Activated T-helper 17 cell treated with anti-CD3 and anti-CD28 coated beads, Interleukin-2, amount 50 U/mL, for 72 hours (primary cell): ENCODE measurements at places on chromosomes 2 and 18.

DNA sequence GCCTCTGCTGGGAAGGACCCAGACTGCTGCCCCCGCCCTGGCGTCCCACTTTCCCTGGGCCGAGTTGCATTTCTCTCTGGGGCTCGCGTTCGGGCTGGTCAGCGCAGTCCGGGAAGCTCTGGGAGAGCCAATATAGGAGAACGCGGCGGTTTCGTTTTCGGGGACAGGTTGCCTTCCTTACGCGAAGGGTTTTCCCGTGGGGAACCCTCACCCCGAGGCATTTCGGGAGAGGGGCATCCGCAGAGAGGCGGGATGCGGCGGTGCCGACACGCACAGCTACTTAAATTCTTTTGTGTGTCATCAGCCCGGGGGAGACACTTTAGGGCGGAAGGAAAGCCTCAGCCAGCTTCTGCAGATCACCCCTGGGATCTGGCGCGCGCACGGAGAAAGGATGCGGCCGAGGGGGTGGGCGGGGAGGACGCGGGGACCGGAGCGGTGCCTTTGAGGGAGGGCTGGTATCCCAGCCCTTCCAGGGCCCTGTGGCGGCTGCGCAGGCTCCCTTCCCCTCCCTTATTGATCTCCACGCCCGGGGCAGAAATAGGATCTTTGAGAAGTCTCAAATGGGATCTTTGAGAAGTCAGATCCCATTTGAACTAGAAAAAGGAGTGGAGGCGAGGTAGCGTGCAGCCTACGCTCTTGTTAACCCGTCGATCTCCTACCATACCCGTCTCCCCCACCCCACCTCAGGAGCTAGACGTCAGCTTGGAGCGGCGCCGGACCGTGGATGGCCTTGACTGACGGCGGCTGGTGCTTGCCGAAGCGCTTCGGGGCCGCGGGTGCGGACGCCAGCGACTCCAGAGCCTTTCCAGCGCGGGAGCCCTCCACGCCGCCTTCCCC, 1.2 kb downstream of the GATA6 start:
- no peak for ATAC-seq

DNA sequence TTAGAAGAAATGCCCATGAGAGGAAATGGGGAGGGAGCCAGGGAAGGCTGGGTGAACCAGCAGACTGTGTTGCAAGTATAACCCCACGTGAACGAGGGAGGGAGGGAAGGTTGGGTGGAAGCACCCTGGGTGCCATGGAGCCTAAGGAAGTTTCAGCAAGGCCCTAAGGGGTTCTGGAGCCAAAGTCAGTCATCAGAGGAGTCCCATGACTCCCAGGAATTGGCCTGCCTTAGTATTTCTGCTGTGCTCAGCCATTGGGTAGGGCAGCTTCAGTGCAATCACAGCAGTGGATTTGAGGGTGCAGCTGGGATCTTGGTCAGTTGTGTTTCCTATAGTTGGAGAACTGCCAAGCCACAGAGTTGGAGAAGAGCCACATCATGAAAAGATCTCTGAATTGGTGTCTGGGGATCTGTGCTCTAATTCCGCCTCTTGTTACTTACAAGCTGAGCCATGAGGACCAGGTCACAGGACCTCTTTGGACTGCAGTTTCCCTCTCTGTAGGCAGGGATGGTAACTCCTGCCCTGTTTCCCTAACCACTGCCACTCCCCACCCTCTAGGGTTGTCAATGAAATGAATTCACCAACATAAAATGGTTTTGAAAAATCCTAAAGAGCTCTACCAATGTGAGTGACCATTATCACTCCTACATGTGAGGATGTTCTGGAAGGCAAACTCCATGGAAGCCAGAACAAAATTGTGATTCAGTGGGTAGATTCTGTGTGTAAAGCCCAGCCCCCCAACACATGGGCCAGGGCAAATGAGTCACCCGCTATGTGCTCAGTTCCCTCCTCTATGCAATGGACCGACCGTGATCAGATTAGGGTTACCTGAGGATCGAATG, 108.9 kb downstream of the CLIP4 start:
- ATAC-seq: no peak

DNA sequence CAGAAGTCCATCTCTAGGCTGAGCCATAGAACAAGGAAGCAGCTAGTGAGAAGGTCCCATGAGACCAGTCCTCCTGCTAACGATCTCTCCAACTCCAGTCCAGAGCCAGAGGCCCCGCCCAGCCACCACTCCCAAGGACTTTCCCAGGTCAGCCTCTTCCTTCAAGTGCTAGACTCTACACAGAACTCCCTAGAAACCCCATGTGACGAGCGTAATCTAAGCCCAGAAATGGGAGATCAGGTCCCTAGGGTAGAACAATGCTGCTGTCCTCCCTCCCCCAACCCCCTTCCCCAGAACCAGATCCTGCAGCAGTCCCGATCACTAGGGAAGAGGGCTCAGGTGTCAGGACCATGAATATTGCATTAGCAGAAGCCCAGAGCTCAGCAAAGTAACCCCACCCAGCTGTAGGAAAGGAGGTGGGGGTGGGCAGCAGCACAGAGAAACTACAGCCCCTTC, 6.9 kb downstream of the DCTN1 start:
- no peak for ATAC-seq

DNA sequence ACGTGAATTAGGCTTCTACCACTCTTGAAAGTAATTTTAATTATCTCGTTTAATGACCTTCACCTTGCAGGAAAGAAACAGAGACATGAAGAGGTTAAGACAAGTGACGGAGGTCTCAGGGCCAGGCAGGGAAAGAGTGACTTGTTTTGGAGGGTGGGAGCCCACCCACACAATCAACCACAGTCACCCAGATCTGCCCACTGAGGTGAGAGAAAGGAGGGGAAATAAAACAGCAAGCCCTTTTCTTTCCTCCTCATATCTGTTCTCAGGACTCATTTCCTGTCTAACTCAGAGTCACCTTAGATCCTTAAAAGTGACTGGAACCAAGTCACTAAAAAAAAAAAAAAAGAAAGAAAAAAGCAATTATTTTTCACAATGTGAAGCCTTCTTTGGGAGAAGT, 26.8 kb downstream of the ATP8B1 start:
- ATAC-seq: peak; percentile 40

GRCh38 chr18:34117319-34117718, 107.4 kb downstream of the NOL4 start:
- no peak for ATAC-seq

GRCh38 chr2:140718999-140719398, 1411.8 kb downstream of the LRP1B start:
- ATAC-seq: no peak

GRCh38 chr2:104468846-104469245, 385.1 kb upstream of the POU3F3 start:
- no peak for ATAC-seq
